Suprapubic skin (tissue), 4 donors: ENCODE measurements at places on chromosomes 11 and 22. TPM values are rescaled to one million over a fixed set of nuclear protein-coding genes. Genes with fewer than 3 reads are reported as not detected.

MAP6 gene
- 11.0 TPM for total RNA-seq

GRCh38 chr11:69035150-69035945, 13.4 kb upstream of the TPCN2 start:
- no peaks in the 10 kb centered on the region for H3K27me3 ChIP-seq
- H3K4me1 ChIP-seq, result no peaks in the 10 kb centered on the region
- H3K36me3 ChIP-seq, result no peaks in the 10 kb centered on the region
- H3K27ac ChIP-seq, result peak overlapping the region; percentile 45
- no peak overlapping the region for H3K4me3 ChIP-seq

DNA sequence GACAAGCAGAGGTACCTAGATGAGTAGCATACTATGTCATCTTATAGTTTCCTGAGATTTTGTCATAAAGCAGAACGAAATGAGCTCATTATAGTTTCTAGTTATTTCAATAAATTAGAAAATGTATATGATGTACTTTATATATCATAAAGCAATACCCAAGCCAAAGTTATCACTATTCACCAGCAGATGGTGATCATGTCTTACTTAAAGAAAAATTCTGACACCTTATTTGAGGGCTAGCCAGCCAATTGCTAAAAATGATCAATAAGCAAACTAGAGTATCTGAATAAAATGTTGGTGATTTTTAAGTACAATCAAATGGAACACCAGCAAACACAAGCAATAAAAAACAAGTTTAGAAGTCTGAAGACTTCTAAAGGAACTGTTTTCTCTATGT, 44.1 kb downstream of the RSF1 start:
- H3K27me3 ChIP-seq, result no peaks in the 10 kb centered on the region
- no peaks in the 10 kb centered on the region for H3K4me1 ChIP-seq
- no peak overlapping the region for H3K4me3 ChIP-seq
- no peak overlapping the region for H3K27ac ChIP-seq
- no peaks in the 10 kb centered on the region for H3K36me3 ChIP-seq

DNA sequence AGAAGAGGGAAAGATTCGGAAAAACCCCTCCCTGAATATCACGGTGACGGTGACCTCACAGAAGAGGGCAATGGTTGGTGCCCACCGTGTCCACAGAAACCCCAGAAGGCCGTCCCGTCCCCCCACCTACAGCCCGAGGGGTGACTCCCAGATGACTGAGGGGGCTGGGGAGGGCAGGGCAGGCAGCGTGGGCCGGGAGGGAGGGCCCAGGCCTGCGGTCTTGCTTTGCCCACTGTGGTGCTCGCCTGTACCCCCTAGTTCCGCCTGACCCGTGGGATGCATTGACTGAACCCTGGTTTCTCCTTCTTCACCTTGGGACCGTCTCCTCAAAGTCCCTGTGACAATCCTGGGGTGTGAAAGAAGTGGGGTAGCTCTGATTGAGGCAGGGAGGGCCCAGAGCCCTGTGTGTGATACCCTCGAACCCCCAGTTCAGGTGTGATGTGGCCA, 526.7 kb downstream of the BRD1 start:
- peaks cover 3% of the 10 kb centered on the region for H3K4me1 ChIP-seq
- peak; percentile 60 for DNase-seq
- no peaks in the 10 kb centered on the region for H3K36me3 ChIP-seq

- no peaks in the 10 kb centered on the region for H3K27me3 ChIP-seq
- peak overlapping the region; percentile 2 for H3K4me3 ChIP-seq
- DNase-seq, result no peak
These were observed 20.7 kb downstream of the ZBTB16 start for GRCh38 chr11:114080219-114080618.

- H3K4me3 ChIP-seq, result no peak overlapping the region
- no peak for DNase-seq
- no peak overlapping the region for H3K27ac ChIP-seq
- H3K4me1 ChIP-seq, result peaks cover 7% of the 10 kb centered on the region
These were observed 19.0 kb upstream of the CCDC134 start for GRCh38 chr22:41781507-41781906.

- no peak overlapping the region for H3K4me3 ChIP-seq
- DNase-seq, result no peak
- H3K27me3 ChIP-seq, result no peaks in the 10 kb centered on the region
- H3K27ac ChIP-seq, result no peak overlapping the region
- no peaks in the 10 kb centered on the region for H3K36me3 ChIP-seq
These were observed 32.3 kb downstream of the TMPRSS5 start for GRCh38 chr11:113673550-113674396.

- peaks cover 31% of the 10 kb centered on the region for H3K27me3 ChIP-seq
- no peak overlapping the region for H3K27ac ChIP-seq
- no peaks in the 10 kb centered on the region for H3K4me1 ChIP-seq
These were observed 492.7 kb downstream of the BRD1 start for GRCh38 chr22:49334976-49335375.

GRCh38 chr11:11622340-11622706, 518 bp upstream of the GALNT18 start:
- H3K27ac ChIP-seq, result peak overlapping the region; percentile 68
- no peak for DNase-seq
- no peaks in the 10 kb centered on the region for H3K36me3 ChIP-seq

DNA sequence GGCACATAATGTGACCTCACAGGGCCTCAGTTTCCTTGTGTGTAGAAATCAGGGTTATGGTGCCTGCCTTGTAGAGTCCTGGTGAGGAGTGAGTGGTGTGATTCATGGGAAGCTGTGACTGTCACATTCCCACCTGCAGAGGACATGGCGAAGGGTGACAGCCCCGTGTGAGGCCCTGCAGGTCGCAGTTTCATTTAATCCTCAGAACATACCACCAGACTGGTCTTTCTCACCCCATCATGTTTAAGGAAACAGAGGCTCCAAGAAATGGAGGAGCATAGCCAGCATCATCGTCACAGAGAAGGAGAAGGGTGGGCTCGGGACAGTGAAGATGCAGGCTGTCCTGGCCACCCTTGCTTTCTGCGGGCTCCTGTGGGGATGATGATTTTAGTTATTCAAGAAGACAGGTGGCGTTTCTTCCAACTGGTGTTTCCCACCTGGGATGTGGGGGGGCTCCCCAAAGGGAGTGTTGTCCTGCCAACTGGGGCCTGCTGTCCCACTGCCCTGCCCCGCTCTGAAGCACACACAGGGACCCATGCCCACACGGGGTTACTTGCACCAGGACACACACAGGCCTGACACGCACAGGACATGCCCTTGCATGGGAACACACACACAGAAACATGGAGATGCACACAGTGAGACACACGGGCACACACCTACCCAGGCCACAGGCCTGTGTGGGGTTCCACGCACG, 100.2 kb downstream of the BCR start:
- H3K36me3 ChIP-seq, result peaks cover 37% of the 10 kb centered on the region
- H3K4me1 ChIP-seq, result peaks cover 57% of the 10 kb centered on the region
- H3K4me3 ChIP-seq, result no peak overlapping the region
- H3K27me3 ChIP-seq, result no peaks in the 10 kb centered on the region

DNA sequence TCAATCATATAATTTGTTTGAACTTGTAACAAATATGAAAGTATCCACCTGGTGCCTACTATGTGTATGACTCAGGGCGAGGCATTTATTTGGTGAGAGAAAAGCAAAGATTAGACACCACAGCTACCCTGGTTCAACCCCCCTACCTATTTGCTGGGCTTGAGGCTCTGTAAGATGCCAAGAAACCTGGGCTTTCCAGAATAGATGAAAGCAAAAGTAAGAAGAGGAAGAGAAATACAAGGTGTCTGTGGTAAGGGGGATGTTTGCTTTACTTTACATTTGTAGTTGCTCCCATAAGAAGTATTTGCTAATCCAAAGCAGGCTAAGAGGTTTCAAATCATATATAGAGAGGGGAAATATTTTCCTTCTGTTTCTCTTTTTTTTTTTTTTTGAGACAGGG, 61.7 kb downstream of the DDI1 start:
- H3K4me1 ChIP-seq, result no peaks in the 10 kb centered on the region
- no peak overlapping the region for H3K4me3 ChIP-seq
- no peaks in the 10 kb centered on the region for H3K27me3 ChIP-seq
- no peak for DNase-seq
- no peaks in the 10 kb centered on the region for H3K36me3 ChIP-seq

- peaks cover 3% of the 10 kb centered on the region for H3K36me3 ChIP-seq
- no peak overlapping the region for H3K27ac ChIP-seq
These were observed 3.1 kb downstream of the GAB2 start for GRCh38 chr11:78414321-78415051.
